ENCODE measurements at places on chromosomes 11 and 22.

DNA sequence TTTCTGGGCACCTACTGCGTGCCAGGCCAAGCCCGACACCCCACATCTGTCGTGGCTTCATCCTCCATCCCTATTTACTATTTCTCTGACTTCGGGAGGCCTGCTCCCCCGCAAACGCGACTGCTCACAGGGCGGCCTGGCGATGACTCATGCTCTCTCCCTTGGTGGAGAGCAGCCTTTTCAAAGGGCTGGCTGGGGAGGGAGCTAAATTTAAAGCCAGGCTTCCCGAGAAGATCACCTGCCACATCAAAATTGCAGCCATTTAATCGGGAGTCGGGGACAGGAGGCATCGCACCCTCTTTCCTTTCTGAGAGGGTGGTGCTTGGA lies 24.9 kb upstream of the SHISAL1 start:
- no peak for DNase-seq

GRCh38 chr11:87212891-87213290 lies 175.2 kb downstream of the TMEM135 start:
- no peak for DNase-seq

DNA sequence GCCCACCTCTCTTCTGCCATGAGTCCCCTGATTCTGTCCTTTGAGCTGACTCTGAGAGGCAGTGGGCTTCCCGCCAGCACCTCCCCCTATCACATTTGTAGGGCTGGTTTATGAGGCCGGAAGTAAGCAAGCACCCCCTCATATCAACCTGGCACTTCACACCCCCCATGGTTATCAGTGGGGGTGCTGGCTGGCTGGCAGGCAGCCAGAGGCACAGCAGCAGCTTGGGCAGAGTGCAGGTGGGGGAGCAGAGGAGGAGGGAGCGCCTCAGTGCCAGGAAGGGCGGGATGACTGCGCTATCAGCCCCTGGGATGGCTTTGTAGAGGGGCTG lies 22.9 kb upstream of the CHRM4 start:
- peak; percentile 97 for DNase-seq

DNA sequence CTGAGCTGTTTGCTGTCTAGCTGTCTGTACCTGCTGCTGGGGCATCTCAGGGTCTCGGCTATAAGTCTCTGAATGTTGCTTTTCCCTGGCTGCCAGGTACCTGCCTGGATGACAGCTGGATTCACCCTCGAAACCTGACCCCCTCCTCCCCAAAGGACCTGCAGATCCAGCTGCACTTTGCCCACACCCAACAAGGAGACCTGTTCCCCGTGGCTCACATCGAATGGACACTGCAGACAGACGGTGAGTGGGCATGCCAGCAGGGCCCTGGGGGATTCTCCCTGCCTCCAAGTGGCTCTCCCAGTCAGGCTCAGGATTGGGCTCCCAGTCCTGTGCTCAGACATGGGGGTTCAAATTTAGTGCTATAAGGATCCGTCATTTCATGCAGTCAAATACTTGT lies 12.9 kb downstream of the IL17RA start:
- no peak for DNase-seq

GRCh38 chr11:86802601-86803051 lies 2.3 kb downstream of the PRSS23 start:
- DNase-seq = peak; percentile 53

DNA sequence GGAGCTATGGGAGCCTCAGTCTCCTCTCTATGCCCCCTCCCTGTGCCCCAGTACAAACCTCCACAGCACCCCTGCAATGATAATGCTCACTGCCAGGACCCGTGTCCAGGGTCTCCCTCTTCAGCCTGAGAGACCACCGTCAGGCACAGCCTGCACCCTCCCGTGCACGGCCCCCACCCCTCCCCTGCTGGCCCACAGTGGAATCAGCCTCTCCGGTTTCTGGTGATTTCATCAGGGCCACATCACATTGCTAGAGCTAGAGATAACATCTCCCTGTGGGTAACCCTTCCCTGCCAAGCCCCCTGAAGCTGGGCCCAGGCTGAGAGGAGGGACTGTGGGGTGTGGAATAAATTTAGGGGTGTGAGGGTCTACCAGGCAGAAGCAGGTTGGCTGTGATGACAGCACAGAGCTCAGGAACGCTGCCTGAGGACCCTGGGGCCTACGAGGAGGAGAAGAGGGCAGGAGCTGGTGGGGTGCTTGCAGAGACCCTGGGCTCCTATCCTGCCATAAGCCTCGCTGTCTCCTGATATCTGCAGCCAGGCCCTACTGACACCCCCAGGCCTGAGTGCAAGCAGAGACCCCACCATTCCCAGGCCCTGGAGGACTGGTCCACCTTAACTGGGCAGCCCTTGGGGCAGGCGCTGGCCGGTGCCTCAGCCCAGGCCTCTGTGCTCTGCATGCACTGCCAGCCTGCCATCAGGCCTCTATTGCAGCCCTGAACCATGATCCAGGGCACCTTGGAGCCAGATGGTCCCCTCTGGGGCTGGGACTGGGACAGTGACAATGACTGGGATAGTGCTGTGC lies at the start of gene KLHDC7B:
TSS of gene KLHDC7B (plus strand) at position 378 of the 804 bp plus-strand sequence. CDS start at position 723, 345 bp downstream.
- DNase-seq = no peak

DNA sequence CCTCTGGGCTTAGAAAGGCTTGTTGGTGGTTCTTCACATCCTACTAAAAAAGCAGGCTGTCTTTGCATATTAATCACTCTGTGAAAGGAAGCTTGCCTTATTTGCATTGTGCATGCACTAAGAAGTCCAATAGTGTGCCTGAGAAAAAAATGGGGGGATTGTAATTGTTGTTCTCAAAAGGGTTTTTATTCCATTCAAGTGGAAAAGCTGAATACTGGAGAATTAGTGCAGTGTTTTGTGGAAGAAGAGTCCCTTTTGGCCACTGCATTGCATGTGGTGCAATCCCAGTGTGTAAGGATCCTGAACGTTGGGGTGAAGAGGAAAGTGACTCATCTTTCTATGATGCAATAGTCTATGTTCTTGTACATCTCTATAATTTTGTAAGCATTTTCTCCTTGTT lies 16.5 kb downstream of the NCAM1 start:
- DNase-seq = no peak

- no peak for DNase-seq
Measured at GRCh38 chr11:125777309-125777708, 1.3 kb downstream of the PATE2 start.

DNA sequence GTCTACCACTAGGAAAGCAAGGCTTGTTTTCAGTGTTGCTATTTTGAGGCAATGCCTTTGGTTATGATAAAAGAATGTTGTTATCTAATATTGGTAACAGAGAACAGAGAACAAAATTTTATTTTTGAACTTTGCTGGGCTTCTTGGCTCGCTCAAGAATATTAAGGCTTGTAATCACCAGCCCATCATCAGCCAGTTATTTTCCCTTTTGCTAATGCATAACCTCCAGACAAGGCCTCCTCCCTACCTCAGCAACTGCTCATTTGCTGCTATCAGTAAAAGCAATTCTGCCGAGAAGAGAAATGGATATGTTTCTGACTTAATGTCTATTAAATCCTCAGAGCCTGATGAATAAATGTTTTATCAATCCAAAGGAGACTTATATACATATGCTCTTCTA lies 8.9 kb downstream of the MTMR2 start:
- DNase-seq = no peak

- DNase-seq = no peak
Measured at GRCh38 chr11:71582309-71582895, at the start of gene KRTAP5-11. TSS of gene KRTAP5-11 (minus strand) at chr11:71582875. CDS start at chr11:71582837, 38 bp downstream.

DNA sequence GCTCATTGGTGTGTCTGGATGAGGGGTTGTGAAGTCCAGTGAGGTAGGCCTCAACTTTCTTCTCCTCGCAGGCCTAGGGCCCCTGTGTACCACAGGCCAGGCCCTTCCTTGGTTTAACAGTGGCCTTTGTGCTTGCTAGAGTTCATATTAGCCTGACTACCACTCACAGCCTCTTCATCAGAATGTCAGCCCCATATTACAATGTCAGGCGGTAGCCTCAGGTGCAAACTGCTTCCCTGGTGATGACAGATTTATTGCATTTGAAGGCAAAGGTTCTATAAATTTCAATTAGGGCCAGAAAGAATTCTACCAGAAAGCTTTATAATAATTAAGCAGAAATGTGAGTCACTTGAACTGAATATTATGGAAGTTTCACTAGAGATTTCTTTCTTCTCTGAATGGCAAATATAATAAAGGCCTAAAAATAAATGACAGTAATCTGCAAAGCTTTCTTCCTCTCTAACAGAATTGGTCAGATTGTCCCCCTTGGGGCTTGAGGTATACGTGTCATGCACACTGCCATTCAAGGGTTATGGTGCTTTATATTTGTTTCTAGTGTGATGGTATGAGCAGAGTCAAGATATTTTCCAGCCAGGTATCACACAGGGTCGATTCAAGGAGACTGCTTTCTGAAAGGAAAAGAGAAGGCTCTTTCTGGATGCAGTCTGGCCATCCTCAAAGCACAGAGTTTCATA lies 210.3 kb downstream of the CWF19L2 start:
- no peak for DNase-seq

GRCh38 chr11:82960779-82961143 lies 59.2 kb downstream of the DDIAS start:
- no peak for DNase-seq

DNA sequence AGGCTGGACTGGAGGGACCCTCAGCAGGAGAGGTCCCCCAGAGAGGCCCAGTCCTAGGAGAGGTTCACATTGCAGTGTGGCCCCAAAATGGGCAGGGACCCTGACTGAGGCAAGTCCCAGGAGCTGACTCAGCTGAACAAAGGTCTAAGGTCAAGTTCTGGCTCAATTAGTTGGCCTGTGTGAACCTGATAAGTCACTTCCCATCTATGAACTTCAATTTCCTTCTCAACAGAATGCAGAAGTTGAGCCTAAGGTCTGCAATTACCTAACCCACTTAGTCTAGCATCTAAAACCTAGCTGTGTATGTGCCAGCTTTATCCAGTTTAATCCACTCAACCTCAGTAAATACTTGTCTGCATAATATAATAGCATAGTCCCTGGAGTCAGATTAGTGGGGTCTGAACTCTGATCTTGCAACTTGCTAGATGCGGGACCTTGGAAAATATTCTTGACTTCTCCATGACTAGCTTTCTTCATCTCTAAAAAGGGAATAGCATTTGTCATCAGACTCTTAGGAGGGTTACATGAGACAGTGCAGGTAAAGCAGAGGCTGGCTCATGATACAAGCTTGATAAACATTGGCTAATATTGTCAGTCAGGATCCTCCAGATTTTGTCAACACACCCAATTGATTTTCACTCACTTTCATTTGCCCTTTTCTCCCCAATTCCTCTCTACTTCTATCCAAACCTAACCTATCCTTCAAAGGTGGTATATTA lies 465.5 kb downstream of the INSC start:
- DNase-seq = no peak

- no peak for DNase-seq
Measured at GRCh38 chr11:10373340-10373739, 68.5 kb downstream of the ADM start.

DNA sequence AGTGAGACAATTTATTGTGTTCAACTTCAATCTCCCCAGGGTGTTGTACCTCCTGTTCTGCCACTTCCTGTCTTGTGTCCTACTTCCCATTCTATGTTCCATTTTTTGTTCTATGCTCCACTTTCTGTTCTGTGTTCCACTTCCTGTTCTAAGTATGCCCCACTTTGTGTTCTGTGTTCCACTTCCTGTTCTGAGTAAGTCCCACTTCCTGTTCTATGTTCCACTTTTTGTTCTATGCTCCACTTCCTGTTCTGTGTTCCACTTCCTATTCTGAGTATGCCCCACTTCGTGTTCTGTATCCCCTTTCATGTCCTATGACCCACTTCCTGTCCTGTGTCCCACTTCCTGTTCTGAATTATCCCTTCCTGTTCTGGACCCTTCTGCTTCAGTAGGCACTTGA lies 732.7 kb downstream of the TBC1D22A start:
- no peak for DNase-seq

- DNase-seq = peak; percentile 43
Measured at GRCh38 chr11:93279851-93280347, 50.6 kb upstream of the DEUP1 start.

DNA sequence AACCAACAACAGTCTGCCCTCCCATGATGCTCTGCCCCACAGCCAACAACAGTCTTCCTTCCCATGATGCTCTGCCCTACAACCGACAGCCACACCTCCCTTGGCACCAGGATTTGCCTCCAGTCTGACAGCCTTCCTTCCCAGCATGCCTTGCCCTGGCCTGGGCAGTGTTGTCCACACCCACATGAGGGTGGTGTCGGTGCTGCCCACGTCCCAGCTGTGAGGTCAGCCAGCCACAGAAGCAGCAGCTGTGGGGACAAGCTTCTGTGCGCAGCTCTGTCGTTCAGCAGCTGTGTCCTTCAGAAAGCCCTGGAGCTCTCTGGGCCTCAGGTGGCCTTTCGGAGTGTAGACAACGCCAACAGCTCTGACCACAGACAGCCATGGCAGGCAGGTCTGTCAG lies 1378.9 kb downstream of the BRD1 start:
- DNase-seq = no peak

DNA sequence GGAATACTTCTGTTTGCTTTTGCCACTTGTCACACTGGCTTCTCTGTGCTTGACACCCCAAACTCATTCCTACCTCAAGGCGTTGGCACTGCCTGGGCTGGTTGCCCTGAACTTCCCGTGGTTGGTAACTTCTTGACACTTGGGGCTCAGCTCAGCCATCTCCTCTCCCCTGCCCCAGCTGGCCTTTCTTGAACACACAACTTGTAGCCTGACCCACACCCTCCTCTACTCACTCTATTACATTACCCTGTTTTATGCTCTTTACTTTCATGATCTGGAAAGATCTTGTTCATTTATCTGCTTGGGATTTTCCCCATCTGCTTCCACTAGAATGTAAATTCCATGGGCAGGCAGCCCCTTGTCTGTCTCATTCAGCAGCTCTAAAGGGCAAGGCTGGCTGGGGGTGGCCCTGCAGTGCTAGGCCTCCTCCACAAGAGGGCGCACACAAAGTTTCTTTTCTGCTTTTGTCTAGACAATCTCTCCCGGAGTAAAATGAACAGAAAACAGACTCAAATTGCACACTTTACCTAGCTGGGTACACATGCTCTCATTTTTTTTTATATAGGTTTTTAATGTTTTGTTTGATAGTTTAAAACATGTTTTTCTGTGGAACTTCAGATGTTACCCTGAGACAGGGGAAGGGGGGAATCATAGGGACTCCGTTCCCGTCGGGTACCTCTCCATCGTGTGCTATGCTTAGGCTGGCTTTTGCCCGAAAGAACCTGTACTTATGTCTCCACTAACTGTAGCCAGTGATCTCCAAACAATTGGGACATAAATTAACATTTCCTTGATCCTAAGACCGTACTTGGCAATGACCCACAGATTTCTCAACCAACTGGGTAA lies 16.4 kb upstream of the MRGPRX2 start:
- peak; percentile 43 for DNase-seq

- no peak for DNase-seq
Measured at GRCh38 chr11:80698637-80699036, 1257.8 kb upstream of the TENM4 start.

DNA sequence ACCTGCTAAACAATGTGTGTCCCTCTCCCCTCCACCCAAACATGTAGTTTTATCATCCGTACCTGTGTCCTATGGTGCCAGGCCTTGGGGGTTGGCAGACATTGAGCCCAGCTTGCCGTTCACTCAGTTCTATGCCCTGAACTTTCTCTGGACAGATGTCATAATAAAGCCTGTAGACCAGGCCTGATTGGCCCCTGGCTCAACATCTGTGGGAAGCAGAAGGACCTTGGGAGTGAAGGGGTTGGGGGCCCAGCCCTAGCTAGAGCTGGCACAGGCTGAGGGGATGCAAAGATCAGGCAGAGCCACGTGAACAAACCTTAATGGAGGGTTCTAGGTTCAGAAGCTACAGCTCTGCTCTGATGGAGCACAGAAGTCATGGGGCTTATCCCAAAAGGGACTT lies 600.6 kb downstream of the BUD13 start:
- DNase-seq = no peak

GRCh38 chr11:125224391-125225021 lies 60.0 kb downstream of the PKNOX2 start:
- no peak for DNase-seq

Data from NCI-H1105 (cell line).